Memory B cell (primary cell): ENCODE measurements at places on chromosomes 11 and 22.

DNA sequence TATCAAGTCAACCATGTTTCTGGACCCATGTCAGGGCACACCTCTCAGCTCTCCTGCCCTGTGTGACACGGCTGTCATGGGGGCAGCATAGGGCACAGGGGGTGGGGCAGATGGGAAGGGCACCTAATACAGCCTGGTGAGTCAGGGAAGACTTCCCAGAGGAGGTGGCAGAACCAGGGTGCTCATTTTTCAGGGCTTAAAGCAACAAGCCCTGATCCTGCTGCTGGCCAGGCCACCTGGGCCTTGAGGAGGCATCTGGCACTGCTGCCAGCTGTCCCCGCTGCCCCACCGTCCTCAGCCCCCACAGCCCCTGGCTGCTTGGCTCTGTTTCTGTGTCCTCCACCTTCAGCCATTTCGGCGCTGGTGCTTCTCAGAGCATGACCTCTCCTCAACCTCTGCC lies 4.4 kb downstream of the MAP3K11 start:
- DNase-seq: no peak

- DNase-seq: no peak
These were observed 345.3 kb upstream of the NCAM1 start for GRCh38 chr11:112615891-112616290.

DNA sequence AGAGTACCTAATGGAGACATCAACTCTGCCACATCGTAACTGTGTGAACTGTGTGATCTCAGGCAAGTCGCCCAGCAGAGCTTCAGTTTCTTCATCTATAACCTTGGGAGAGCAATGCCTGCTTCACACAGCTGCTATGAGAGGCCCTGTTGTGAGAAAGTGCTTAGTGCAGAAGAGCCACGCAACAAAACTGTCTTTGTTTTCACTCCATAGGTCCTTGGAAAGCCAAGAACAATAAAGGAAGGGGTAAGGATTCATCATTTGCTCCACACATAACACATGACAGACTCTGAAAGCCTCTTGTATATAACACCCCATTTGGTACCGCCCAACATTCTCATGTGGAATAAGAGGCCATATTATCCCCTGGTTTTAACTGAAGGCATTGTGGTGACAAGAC lies 231.9 kb upstream of the ISX start:
- DNase-seq: no peak

GRCh38 chr11:70779433-70780245 lies 381.3 kb downstream of the CTTN start:
- no peak for DNase-seq

DNA sequence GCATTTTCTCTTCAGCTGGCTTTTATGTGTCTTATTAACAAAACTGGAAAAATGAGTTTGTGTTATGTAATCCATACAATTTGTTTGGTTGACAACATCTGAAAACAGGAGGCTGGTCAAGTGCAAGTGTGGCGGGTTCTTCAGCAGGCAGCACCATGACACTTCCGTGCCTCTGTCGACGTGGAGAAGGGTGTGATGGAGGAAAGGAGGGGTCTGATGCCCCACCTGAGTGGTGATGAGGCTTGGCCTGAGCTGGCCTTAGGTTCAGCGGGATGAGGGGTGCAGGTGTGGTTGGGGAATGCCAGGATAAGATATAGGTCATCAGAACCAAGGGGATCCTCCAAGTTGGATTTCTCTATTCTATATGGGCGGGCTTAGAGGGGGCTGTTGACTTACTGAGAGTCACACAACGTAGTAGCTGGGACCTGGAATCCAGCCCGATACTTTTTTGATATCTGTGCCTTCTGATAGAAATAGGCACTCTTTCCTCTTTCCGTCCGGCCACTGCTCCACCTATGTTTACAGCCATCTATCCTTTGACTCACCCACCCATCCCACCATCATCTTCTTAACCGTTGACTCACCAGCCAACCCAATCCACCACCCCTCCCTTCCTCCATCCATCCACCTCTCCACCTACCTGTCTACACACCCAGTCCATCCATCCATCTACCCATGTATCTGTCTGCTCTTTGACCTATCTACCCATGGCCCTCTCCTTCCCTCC lies 29.0 kb downstream of the SHANK3 start:
- DNase-seq: no peak

DNA sequence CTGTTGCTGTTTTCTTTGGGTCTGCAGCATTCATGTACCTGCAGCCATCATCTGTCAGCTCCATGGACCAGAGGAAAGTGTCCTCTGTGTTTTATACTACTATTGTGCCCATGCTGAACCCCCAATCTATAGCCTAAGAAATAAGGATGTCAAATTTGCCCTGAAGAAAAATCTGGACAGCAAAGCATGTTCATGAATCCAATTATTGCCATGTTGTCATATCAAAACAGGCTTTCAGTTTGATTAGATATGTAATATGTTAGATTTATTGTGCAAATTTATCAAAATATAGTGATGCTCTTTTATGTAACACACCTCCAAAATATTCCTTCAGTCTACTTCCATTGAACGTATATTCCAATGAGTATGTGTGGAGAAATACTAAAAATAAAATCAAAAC lies 15.4 kb upstream of the OR8G1 start:
- DNase-seq: no peak
